ENCODE measurements at places on chromosomes 11 and 22. TPM values are rescaled to one million over a fixed set of nuclear protein-coding genes. Genes with fewer than 3 reads are reported as not detected.

The IL10RA gene
- total RNA-seq = 406 TPM

- no peaks in the 10 kb centered on the region for H3K36me3 ChIP-seq
- no peaks in the 10 kb centered on the region for H3K27me3 ChIP-seq
- H3K4me1 ChIP-seq = no peaks in the 10 kb centered on the region
- no peak overlapping the region for H3K27ac ChIP-seq
- DNase-seq = no peak
- no peak overlapping the region for H3K4me3 ChIP-seq
Measured at GRCh38 chr11:126978165-126978564, 22.4 kb downstream of the KIRREL3 start.

DNA sequence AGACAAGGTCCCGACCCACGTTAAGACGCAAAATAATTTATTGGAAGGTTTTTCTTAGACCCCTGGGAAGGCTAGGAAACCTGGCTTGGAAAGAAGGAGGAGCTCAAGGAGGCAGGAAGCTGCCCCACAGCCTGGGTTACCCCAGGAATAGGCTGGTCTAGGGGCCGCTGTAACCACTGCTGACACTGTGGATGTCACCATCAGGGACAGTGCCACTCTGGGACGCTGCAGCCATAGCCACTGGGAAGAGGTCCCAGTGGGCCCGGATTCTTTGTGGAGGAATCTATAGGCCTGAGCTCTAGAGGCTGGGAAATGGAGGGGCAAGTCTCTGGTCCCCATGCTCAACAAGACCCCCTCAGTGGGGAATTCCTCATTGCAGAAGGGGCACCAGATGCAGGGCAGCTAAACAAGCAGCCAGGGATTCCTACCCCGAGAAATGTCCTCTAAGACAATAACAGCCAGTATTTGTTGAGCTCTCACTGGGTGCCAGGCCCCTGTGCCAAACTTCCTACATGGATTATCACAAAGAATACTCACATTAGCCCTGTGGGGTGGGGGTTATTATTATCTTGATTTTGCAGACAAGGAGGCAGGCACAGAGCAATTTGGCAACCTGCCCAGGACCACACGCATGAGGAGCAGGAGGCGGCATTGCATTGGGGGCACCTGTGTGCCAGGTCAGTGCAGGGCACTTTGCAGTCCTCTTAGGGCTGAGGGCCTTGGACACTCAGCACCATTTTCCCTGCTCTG, 19.5 kb upstream of the CHKA start:
- H3K27ac ChIP-seq = no peak overlapping the region
- DNase-seq = no peak
- peaks cover 11% of the 10 kb centered on the region for H3K4me1 ChIP-seq

- no peak overlapping the region for H3K27ac ChIP-seq
- DNase-seq = no peak
- no peaks in the 10 kb centered on the region for H3K36me3 ChIP-seq
- H3K27me3 ChIP-seq = no peaks in the 10 kb centered on the region
- no peaks in the 10 kb centered on the region for H3K4me1 ChIP-seq
- H3K4me3 ChIP-seq = no peak overlapping the region
Measured at GRCh38 chr11:15920856-15921629, 435.3 kb downstream of the SOX6 start.

DNA sequence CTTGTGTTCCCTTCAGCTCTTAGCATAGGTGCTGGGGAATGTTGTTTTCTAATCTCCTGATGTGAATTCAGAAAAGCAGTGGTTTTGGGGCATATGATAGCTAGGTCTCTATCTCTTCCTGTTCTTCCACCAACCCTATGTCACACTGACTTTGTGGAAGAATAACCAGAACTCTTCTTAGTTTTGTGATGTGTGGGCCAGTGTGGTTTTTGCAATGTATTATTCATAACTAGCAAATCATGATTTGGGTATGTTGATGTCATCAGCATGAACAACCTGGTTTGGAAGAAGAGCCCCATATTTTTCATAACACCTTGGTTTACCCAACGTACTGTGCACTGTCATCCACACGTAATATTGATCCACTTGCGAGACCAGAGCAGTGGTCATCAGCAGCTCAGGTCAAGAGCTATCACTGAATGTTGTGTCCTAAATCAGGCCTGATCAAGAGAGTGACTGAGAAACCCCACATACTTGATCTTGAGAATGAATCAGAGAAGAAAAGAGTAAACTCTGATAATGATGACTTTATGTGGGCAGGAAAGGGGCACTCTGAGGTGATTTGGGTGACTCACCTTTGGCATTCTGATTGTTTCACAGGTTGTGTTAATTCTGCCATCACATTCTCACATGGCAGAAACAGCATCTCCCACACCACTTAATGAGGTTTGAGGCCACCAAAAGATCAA, 19.4 kb upstream of the MS4A6E start:
- H3K27ac ChIP-seq = no peak overlapping the region
- peaks cover 4% of the 10 kb centered on the region for H3K27me3 ChIP-seq
- DNase-seq = no peak
- no peaks in the 10 kb centered on the region for H3K36me3 ChIP-seq

The POU2AF1 gene
- 0.64 TPM for total RNA-seq

DNA sequence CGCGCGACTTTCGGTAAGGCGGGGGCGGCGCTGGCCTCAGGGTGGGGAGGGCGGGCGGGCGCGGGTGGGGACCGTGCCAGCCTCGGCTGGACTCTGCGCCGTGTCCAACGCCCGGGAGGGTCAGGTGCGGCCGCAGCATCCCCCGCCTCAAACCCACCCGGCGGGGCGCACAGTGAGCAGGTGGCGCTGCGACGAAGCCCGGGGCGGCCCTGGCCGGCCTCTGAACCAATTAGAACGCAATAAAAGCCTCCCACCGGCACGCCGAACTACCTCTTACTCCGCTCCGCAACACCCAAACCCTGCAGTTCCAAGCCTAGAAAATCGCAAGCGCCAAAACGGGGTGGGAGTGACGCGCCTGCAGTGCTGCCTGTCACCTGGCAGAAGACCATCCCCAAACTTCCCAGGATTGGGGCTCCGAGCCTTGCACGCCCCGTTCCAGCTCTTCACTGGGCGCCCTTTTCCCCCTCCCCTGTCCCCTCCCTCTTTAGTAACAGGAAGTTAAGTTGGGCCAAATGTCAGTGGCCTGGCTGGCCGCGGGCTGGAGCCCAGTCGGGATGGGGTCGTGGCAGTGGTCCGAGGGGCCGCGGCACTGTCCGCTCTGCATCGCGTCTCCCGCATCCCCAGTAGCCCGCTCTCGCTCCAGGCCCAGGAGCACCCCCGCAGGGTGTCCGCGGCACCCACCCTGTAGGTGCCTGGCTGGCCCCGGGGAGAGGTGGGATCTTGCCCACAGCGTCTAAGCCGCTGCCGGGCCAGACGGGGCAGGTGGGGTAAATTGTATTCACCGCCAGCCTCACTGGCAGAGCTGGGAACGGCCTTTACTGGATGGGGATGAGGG, 541 bp downstream of the MICAL2 start:
- no peaks in the 10 kb centered on the region for H3K36me3 ChIP-seq
- peak; percentile 54 for DNase-seq
- peak overlapping the region; percentile 61 for H3K4me3 ChIP-seq
- peaks cover 43% of the 10 kb centered on the region for H3K4me1 ChIP-seq

Data from CD4-positive, alpha-beta memory T cell (primary cell).